SW 1271 (cell line): ENCODE measurements at places on chromosomes 2 and 18.

DNA sequence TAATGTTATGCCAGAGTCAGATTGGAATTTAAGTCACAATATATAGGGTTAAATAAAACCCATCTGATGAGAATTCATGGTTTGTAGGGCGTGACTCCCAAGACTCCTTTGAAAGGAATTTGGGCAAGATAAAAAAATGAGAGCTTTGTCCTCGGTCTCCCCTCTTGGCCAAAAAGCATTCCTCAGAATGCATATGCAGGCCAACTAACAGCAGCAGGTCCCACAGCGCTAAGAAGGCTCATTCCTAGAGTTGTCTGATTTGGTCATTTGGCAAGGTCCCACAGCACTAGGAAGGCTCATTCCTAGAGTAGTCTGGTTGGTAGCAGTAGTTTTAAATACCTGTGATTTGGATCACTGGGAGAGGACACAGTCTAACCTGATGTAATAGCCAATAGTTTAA is 106.3 kb upstream of the B3GNT2 start:
- DNase-seq, result no peak

DNA sequence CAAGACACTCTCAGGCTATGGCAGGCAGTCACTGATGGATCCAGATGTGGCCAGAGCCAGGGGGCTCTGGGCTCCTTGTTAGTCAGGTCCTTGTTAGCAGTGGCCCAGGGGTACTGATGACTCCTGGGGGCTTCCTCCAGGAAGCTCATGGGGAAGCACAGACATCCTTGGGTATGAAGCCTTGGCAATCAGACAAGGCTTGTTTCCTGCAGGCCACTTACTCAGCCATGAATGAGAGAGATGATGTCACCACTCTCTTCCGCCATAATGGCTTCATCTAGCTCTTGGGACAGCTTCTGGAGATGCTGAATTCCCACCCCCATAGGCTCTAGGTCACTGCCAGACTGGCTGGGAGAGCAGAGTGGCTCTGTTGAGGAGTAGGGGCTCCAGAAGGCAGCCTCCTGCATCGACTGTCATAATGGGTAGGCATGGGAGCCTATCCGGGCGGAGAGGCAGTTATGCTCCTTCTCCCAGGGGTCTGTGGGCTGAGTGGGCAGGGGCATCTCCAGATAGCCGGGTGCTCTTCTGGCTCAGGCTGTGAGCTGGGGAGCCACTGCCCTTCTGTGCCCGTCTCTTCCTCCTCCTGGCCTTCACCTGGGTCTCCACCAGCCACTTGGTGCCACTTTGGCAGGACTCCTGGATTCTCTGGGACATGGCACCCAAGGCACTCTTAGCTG is 40.2 kb upstream of the BMPR2 start:
- DNase-seq, result no peak

GRCh38 chr2:151394509-151394908 is 15.2 kb upstream of the RIF1 start:
- no peak for DNase-seq

- no peak for DNase-seq
These were observed 112.1 kb downstream of the MCFD2 start for GRCh38 chr2:46803547-46803878.

- no peak for DNase-seq
These were observed 174.6 kb downstream of the SRBD1 start for GRCh38 chr2:45436456-45436855.

GRCh38 chr18:27763936-27764335 is 413.0 kb downstream of the CDH2 start:
- DNase-seq, result no peak

DNA sequence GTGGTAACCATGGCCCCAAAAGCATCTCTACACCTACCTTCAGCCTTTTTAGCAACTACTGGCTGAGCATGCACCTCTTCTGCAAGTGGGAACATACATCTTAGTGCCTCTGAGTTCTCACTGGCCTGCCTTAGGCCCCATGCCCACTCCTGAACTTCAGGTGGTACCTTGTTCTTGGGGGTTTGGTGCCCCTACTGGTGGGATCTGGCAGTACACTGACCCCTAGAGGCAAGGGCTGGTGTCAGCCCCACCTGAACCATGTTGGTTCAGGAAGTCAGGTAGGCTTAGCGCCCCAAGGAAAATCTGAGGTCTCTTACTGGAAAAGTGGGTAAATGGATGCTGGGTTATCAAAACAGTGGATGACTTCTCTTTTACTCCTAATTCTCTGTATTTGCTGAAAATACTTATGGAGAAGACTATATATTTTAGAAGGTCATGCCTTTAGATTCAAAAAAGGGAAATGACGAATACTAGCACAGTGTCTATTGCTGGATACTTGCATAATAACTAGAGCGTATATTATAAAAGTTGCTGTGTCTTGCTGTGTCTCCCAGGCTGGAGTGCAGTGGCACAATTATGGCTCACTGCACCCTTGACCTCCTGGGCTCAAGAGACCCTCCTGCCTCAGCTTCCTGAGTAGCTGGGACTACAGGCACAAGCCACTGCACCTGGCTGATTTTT is 84.6 kb downstream of the RAB31 start:
- DNase-seq, result no peak

DNA sequence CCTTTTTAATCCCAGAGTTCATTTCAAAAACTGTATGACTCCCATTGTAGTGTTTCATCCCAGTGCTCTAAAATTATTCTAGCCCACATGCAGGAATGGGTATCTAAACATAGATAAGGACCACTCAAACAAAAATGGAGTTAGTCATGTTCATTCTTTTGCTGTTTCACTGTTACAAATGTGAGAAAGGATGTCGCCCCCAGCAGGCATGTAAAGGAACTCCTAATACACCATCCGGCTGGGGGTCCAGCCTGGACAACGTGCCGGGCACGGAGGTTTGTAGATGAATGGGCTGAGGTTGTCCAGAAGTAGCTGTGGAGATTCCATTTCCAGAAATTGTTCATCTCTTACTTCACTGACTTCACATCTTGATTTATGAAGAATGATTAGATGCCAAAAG is 101.9 kb upstream of the RAB12 start:
- DNase-seq, result no peak

GRCh38 chr2:169082995-169083394 is 13.6 kb downstream of the DHRS9 start:
- DNase-seq, result no peak

GRCh38 chr2:220162320-220162719 is 534.9 kb downstream of the SLC4A3 start:
- no peak for DNase-seq

DNA sequence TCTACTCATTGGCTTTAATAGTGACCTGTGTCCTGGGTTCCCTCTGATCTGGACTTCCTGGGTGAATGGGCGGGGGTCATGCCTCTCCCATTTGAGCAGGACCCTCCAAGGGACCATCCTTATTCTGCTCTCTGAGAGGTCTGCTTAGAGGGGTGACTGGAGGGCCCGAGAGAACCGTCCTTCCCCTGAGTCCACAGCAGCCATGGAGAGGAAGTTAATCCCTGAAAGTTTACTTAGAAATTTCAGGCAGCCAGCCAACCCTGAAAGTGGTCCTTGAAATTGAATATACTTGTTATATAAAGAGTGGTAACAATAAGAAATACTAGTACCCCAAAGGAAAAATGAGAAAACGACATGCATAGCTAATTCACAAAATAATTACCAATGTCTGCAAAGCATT is 226.1 kb downstream of the DYSF start:
- DNase-seq, result no peak

- no peak for DNase-seq
These were observed 1316.1 kb downstream of the SUCLG1 start for GRCh38 chr2:83142934-83143333.

DNA sequence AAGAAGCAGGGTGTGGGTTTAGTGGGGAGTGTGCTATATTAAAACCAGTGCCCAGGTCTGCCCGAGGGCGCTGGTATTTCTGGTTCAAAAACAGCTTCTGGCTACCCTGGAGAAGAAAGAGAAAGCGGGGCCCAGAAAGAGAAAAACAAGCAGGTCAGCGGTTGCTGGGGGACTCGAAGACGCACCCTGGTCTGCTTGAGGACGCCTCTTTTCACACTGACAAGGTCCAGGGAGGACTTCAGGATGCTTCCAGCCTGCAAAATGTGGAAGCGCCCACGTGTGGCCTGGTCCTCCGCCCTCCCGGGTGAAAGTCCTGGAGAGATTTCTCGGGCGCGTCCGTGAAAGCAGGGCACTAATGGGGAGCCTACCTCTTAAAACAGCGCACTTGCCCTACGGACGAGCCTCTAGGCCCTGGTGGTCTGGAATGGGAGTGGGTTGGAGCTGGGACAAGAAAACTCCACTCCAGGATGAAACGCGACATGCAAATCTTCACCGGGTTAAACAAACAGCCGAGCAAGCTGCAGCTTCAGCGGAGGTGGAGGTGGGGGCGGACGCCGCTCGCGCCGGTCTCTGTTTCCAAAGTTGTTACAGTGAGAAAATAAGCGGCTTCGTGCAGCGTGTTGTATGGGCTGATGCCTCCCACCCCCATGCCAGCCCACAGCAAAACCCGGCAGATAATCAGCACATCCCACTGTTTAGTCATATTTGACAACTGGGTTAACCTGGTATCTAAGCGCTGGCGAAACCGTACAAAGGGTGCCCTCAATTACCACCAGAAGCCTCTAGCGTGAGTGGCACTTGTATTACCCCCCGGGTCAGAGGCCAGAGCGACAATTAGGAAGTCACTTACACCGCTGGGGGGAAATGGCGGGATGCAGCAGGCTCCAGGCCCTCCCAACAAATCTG is 1.1 kb upstream of the SP9 start:
- no peak for DNase-seq

- DNase-seq, result no peak
These were observed 71.9 kb downstream of the ALPK2 start for GRCh38 chr18:58557008-58557435.

DNA sequence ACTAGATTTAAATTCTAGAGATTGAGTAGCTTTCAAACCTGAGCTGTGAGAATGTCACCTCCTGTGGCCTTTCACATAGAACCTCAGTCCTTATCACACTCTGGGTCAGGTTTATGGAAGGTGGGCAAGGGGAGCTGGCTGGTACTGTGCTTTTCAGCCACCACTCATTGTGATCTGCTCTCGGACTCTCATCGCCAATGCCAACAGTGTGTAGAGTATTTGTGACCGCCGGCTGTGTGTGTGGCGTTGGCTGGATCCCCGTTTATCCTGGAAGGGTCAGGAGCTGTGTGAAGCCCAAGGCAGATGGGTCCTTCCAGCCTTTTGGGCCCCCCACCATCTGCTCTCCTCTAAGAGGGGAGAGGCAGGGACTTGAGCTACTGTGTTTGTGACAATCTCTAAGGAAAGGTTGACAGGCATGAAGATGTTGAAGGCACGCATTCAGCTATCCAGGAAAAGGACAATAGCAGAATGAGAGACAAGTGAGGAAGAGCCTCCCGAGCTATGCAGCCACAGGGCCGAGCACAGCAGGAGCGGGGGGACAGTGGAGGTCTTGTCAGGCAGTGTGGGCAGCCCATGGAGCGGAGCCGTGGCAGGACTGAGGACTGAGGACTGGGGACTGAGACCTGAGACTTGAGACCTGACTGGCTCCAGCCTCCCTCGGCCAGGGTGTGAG is 107.1 kb upstream of the TPO start:
- no peak for DNase-seq

- DNase-seq, result no peak
These were observed 1372.1 kb upstream of the DDX18 start for GRCh38 chr2:116442418-116442817.

GRCh38 chr2:40844353-40845277 is 392.7 kb upstream of the SLC8A1 start:
- no peak for DNase-seq

DNA sequence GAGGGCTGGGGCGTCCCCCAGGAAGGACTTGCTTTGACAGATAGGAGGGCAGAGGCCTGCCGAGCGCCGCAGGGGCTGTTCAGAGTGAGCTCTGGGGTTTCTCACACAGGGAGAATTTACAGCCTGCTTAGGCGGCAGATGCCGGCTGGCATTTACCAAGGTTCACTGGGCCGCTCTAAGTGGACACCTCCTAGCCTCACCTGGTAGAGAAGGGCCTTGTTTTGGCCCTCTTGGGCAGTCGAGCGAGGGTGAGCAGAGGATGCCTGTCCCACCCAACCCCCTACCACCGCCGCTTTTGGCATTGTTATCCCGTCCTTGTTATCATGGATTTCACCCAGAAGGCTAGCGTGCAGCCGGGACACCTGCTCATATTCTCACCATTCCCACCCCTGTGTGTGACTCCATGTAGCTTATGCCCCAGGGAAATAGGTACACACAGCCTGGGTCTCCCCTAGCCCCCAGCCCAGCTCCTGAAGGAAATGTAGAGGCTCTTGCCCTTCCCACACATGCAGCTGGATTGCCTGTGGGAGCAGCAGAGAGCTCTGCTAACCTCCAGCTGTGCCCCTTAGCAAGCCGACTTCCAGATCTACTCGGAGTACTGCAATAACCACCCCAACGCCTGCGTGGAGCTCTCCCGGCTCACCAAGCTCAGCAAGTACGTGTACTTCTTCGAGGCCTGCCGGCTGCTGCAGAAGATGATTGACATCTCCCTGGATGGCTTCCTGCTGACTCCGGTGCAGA is 52.4 kb downstream of the FAM168B start:
- DNase-seq, result no peak

GRCh38 chr2:31265234-31265633 is 31.3 kb downstream of the EHD3 start:
- no peak for DNase-seq

- DNase-seq, result no peak
These were observed 419.2 kb downstream of the NR4A2 start for GRCh38 chr2:155913356-155913755.
